ENCODE measurements at places on chromosomes 16 and 17.
A peak's percentile ranks its signal among the peaks of the same experiment; 100 is the strongest.

DNA sequence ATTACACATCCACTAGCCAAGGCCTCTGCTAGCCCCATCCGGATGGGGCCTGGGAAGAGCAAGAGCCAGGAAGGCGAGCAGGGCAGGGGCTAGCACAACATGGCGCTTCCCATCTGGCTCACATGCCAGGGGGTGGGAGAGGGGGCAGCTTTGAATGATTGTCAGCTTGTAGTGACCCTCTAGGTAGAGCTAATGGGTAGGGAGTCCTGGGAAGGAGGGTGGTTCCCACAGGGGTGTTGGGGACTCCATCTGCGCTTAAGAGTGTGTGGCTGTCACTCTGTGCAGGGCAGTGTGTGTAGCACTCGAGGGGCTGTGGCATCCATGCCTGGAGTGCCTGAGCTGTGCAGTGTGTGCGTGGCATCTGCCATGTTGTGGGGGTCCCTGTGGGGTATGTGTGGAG is 24.5 kb downstream of the ARHGAP23 start:
- DNase-seq = no peak

- DNase-seq = no peak
These were observed 5.3 kb upstream of the HSF5 start for GRCh38 chr17:58493506-58493905.

DNA sequence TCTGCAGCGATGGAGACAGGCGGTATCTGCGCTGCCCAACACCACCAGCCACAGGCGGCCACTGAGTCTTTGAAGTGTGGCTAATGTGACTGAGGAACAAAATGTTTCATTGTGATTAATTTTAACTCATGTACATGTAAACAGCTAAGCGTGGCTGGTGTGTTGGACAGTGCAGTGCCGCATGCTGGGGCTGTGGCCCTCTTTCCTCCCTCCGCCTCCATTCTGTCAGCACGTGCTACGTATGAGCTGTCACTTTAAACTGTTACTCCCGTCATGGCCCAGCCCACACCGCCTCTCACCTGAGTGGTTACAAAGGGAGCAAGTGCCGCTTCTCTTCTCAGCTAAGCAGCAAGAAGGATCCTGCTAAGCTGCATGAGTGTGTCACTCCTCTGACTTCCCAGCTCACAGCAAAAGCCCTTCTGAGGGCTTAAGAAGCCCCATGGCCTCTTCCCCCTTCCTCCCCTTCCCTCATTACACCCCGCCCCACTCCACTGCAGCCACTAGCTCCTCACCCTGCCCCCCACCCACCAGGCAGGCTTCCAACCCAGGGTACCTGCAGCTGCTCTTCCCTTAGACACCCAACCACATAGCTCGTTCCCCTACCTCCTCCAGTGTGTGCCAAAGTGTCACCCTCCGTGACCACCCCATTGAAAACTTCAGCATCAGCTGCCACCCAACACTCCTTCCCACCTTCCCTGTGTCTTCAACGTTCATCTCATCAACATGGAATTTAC is 15.0 kb downstream of the HASPIN start:
- DNase-seq = peak; percentile 44

- no peak for DNase-seq
These were observed 38.7 kb downstream of the NLRC5 start for GRCh38 chr16:57028086-57028485.

GRCh38 chr16:86304868-86305267 is 205.5 kb upstream of the FOXF1 start:
- DNase-seq = no peak

DNA sequence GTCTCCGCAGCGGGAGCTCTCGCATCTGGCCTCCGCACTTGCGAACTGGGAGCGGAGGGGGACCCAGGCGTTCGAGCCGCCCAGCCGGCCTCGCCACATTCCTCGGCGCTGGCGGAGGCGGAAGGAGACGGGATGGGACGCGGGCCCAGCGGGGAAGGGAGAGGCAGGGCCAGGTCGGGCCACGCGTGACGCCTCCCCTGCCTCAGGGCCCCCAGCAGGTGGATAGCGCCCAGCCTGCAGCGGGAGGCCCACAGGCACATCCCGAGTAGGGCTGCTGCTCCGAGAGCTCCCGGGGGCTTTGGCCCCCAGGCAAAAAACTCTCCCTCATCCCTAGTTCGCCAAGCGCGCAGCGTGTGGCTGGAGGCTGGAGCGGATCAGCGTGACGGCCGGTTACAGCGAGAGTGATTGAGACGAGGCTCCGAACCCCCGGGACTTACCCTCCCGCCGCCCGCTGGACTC is 800 bp downstream of the PLEKHH3 start:
- DNase-seq = no peak

DNA sequence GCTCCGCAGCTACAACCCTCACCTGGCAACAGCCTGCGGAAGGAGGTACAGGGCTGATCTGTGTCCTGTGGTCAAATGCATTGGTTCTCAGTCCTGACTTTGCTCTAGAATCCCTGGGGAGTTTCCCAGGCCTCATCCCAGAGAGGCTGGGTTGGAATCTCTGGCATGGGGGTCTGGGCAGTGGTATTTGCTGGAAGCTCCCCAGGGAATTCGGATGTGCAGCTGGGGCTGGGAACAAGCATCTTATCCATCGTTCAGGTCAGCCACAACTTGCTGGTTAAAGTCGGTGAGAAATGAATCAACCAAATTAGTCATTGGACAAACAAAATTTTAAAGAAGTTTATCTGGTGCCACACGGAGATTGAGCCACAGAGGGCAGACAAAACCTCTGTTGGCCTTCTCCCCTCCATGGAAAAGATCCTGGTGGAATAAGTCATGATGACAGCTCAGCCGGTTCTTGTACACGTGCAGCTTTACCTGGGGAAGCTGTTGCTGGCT is 231.2 kb downstream of the FOXL1 start:
- DNase-seq = no peak

DNA sequence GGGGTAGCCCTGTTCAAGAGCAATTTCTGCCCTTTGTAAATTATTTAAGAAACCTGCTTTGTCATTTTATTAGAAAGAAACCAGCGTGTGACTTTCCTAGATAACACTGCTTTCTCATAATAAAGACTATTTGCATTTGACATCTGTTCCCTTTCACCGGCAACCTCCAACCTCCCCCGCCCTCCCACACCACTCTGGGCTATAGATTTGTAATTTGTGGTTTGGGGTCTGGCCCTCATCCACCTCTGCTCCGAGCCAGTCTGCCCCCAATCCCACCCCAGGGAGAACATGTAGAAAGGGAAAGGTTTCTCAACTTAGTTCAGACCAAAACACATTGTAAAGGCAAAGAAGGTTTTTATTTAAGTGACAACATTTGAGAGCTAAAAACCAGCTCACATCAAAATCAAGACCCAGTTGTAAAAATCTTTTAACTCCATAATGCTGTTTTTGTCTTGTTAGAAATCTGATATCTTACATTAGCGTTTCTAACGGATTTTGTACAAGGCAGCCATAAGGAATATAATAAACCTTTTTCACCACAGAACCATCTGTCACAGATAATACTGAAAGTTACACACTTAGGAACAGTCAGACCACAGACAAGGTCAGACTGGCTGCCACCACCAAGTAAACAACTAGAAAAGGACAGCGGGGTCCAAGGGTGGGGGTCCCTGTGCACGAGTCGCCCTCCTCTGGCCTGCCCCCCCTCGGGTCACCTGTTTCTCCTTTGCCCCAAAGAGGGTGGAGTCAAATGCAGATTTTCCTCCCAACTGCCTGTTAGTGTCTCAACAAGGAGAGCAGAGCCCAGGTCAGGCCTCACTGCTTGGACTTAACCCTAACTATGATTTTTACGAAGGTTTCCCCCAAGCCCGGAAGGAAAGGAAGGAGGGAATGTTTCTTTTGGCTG is 6.9 kb downstream of the PIMREG start:
- DNase-seq = no peak

DNA sequence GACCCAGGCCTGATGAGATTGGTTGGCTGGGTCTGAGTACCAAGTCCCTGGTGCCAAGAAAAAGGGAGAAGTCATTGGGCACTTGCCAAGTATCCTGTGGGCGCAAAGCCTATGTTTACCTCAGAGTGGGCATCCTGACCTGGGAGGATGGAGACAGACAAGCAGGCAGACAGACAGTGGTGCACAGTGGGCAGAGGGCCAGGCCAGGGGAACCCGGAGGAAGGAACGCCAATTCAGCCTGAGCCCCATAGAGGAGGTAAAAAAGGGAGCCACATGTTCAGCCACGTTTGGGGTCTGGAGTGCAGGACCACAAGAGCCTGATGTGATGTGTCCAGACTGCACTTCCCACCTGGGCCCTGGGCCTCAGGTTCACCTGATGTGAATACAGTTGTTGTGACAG is 5.4 kb downstream of the PHKG2 start:
- DNase-seq = no peak

DNA sequence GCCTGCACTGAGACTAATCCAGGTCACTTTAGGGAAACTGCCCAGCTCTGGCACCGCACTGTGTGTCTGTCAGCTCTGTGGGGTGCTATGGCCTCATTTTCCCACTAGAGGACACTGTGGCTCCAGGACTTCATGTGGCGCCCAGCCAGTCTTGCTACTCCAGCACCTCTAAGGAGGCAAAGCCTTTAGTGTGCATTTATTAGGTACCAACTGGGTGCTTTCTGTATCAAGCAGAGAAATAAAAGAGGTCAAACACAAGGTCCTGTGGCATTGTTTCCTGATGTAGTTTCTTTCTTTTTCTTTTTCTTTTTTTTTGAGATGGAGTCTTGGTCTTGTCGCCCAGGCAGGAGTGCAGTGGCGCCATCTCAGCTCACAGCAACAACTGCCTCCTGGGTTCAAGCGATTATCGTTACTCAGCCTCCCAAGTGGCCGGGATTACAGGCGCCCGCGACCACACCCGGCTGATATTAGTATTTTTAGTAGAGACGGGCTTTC is 12.5 kb upstream of the RHBDL3 start:
- DNase-seq = peak; percentile 76

DNA sequence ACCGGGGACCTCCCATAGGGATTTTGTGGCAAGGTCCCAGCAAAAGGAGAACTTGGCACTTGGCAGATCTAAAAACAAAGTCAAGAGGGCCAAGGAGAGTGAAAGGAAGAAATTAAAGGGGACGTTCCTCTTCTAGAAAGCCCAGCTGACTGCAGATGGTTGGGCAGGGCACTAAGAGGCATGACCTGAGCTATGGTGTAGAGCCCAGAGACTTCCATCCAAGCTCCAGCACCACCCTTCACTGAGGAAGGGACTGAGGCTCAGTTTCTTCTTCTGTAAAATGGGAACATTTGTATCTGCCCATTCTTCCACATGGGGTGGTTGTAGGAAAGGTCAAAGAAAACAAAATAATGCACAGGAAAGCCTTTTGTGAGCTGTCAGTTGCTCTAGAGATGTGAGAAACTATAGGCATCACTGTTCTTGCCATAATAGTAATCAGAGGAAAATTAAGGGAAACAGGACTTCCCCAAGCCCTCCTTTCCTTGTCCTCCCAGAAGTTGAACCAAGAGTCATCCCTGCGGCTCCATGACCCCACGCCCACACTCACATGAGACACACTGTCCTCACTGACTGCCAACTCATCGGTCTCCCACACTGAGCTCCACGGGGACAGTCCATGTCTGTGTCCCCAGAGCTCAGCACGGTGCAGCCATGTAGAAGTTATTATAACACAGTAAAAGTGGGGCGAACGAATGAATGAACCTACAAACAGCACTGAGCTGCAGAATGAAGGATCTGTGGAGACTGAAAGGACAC is 10.4 kb downstream of the CD300LF start:
- no peak for DNase-seq

- no peak for DNase-seq
These were observed 35.7 kb upstream of the DHRS7B start for GRCh38 chr17:21090902-21091618.

DNA sequence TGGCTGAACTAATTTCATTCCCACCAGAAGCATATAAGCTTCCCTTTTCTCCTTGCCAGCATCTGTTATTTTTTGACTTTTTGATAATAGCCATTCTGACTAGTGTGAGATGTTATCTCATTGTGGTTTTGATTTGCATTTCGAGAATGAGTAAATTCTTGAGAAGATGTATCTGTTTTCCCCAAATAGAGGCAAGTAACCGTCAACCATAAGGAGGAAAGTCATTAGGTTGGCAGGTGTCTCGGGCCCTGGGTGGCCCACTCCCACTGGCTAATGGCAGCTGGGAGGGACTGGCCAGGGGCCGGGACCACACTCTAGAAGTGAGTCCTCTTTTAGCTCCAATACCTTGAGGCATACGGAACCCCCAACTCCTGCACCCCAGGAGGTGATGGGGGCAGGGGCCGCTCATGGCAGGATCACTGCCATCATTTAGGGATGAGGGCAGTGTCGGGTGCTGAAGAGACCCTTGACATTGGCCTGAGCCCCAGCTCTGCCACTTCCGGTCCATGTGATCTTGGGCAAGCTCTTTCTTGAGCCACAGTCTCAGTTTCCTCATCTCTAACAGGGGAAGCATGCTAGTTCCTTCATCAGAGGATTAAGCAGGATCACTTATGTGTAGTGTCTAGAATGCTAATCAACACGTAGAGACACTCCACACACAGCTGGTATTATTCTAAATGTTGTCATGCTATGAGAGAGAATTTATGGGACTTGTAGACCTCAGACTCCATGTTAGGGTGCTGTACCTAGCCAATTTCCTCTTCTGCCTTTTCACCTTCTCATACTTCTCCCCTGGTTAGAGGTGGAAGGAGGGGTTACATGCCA is 44.3 kb downstream of the RGS9 start:
- DNase-seq = no peak

GRCh38 chr16:65869261-65869660 is 497.2 kb upstream of the CDH5 start:
- no peak for DNase-seq

DNA sequence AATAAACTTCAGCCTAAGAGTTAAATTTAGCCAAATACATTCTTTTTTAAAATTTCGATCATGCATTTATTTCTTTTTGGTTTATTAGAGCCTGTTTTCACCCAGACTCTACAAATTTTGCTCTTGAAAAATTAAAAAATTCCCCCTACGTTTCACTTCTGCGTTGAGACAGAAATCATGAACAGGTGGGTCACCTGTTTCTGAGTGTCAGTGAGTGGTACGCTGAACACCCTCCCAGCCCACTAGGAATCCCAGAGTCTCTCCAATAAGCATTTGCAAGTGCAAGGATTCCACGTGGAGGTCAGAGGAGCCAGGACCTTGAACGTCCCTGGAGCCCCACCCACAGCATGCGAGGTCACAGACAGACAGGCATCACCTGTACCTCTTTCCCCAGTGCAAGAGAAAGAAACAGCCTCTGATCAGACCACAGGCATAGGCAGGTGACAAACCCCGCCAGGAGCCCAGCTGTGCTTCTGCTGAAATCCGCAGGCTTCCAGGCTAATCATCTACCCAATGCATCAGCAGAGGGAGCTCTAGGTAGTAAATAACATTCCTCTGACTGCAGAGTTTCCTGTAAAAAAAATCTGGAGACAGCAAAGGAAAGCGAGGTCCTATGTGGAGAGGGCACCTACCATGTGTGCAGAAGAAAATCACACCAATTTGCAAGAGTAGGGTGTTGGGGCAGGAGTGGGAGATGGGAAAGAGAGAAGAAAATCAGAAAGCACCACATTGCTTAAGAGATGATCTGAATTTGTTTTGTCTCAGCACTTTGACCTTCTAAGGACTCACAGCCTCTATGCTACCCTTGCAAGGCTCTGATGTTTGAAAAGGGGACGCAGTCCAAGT is 5.9 kb upstream of the XYLT1 start:
- DNase-seq = peak; percentile 73

DNA sequence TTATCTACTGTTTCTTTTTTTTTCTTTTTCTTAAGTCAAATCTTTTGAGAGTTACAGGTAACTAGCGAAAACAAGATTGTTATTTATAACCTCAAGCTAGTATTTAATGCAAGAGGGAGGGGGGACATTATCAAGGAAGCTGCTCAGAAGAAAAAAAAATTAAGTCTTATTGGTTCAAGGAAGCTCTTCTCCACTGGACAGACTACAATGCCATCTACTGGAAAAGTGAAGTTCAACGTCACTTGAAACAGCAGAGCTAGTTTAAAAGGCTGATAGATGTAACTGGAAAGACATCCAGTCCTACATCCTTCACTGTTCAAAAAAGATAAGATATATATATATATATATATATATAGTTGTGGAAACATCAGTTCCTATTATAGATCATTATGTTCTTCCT is 418.0 kb upstream of the PSMD7 start:
- DNase-seq = peak; percentile 18

All from B cell (primary cell).